Pulmonary artery endothelial cell (primary cell): ENCODE measurements at places on chromosomes 3 and 15. TPM values are rescaled to one million over a fixed set of nuclear protein-coding genes. Genes with fewer than 3 reads are reported as not detected.

The TMEM266 gene
- total RNA-seq, result not detected in 2 replicates

The KIF23 gene
- 32.8 and 53.8 TPM in 2 replicates for total RNA-seq

The ZCWPW2 gene
- 0.04 and 0.13 TPM in 2 replicates for total RNA-seq

The P3H2 gene
- total RNA-seq, result 0.88 and 1.3 TPM in 2 replicates

The CSPG4 gene
- total RNA-seq, result under 0.01 and 0.04 TPM in 2 replicates

The CKMT1B gene
- total RNA-seq, result not detected in 2 replicates

The RTP4 gene
- 0.46 and 0.99 TPM in 2 replicates for total RNA-seq

The UBR1 gene
- total RNA-seq, result 25.7 and 39.5 TPM in 2 replicates

The PPIB gene
- total RNA-seq, result 928 and 1,026 TPM in 2 replicates

The GOLGA6D gene
- not detected in 2 replicates for total RNA-seq

The CPEB1 gene
- total RNA-seq, result 0.07 TPM in 1 of 2 replicates, not detected in the other
